ENCODE measurements at places on chromosomes 3 and 15.

- no peak for DNase-seq
These were observed 11.1 kb upstream of the RTP2 start for GRCh38 chr3:187713504-187713903.

DNA sequence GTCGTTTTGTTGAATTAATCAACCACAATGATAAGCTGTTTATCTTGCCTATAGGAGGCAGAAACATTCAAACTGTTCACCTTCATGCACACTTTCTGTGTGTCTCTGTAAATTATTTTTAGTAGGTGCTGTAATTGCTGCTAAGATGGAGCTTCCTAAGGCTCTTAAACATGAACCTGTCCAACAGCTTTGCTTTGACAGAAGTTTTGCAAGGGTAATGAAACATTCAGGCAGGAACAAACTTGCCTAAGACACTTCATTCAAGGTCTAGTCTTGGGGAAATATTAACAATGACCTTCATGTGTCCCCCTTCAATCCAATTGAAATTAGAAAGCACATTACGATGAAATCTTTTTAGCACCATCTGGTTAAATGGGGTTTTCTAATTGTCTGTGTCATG lies 156.1 kb downstream of the DIPK2A start:
- DNase-seq, result no peak

DNA sequence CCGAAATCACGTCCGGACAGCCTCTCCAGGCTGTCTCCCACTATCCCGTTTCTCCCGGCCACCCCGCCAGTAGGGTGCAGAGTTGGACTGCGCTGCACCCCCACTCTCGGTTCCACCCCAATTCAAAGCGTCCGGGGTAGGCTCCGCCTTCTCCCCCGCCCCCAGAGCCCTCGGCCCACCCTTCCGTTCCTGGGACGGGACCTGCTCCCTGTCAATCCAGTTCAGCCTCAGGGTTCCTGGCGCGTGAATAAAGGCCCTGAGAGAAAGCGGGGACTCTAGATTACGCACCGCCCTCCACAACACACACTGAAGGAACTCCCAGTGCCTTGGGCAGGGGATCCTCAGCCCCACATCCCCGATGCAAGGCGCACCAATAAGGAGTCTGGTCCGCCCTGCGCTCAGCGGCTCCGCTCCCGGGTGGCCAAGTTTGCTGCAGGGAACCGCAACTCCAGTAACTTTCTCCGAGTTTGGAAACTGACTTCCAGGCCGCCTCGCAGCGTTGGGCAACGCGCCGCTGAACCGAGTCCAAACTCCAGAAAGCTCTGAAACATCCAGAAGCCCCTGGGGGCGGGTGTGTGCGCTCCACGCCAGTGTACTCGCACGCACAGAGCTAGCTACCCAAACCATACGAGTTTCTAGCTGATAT lies 1.9 kb downstream of the ADAMTS9 start:
- DNase-seq, result no peak

DNA sequence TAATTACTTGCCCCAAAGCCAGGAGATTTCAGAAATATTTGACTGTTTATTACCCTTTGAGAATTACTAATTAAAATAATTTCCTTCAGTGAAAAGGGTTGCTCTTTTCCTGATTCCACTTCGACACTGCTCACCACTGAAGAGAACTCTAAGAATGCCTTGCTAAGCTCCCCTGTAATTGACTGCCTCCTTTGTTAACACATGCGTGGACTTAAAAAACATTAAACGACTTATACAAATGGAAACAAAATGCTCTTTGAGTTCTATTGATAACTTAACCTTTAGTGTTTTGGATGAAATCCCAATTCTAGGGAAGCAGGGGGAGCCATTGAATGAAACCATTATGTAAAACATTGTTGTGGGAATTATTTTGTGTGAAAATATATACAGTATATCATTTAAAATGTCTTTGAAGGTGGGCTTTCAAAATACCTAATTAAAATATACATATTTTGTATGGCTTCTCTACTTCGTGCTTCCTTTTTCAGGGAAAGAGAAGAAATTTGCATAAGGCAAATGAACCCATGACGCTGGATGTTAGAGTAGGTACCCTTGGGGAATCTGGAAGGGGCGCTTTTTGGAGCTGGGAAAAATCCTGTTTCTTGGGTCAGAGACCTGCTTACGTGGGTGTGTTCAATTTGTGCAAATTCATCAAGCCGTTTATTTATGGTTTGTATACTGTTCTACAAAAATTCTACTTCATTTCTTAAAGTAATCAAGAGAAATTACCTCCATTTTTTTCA lies 64.2 kb downstream of the WWTR1 start:
- DNase-seq, result no peak

DNA sequence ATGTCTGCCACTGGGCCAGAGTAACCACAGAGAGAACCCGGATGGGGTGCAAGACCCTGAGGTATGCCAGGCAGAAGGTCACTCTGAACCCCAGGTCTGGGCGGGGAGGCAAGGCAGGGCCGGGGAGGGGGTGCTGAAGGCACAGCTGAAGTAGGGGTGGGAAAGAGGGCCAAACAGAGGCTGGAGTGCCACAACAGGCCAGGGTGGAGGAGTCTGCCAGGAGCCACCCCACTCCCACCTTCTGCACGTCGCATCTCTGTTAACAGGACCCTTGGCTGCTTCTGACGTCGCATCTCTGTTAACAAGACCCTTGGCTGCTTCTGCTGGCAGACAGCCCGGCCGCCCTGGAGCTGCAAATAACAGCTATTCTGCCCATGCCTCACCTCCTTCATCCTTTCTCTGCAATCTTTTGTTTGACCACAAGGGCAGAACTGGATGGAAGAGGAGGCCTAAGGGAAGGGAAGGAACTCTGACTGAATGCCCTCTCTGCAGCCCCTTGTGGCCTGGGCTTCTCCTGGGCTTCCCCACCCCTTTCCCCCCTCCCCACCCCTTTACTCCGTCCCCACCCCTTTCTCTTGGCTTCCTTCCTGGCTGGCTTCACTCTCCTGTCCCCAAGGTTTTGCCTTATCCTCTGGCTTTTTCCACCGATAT lies 20.6 kb upstream of the FBLN2 start:
- DNase-seq, result no peak

DNA sequence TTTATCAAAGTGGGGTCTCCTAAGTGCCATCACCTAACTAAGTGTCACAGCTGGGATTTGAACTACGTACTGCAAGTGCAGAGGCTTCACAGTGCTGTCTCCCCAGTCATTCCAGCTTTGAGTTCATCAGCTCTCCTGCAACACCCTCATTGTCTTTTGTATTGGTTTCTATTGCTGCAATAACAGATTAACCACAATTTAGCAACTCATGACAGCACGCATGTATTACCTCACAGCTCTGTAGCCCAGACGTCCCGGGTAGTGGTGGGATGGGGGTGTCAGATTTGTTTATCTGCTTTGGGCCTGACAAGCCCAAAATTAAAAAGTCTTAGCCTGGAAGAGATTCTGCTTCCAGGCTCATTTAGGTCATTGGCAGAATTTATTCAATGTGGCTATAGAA lies 220.5 kb upstream of the LRRN1 start:
- no peak for DNase-seq

GRCh38 chr3:69504232-69504631 lies 118.3 kb upstream of the FRMD4B start:
- no peak for DNase-seq

DNA sequence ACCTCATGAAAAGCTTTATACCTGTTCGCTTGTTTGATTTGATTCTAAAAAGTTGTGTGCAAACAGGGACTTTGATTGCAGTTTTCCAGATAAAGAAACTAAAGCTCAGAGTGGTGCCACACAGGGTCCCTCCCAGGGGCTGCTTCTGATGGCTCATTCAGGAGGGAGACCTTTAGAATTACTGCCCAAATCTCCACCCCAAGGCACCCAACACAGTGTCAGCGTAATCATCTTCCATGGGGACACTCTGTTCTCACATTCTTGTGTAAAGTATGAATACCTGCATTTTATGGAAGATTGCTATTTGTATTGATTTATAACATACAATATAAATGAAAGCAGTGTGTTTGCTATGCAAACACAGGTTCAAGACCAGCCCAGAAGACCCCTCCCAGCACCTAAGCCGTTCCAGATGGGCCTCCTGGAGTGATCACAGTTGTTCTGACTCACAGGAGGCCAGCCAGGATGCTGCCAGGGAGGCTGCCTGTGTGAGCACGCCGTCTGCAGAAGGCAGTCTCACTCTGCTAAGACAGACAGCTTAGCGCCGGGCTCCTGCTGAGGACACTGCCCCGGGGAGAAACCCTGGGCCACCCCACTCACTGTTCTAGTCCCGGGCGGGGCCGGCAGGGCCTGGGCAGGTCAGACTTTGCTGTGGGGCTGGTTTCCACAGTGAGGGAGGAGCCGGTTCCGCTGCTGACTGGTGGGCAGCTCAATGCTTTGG lies 185.6 kb downstream of the FAM43A start:
- no peak for DNase-seq

DNA sequence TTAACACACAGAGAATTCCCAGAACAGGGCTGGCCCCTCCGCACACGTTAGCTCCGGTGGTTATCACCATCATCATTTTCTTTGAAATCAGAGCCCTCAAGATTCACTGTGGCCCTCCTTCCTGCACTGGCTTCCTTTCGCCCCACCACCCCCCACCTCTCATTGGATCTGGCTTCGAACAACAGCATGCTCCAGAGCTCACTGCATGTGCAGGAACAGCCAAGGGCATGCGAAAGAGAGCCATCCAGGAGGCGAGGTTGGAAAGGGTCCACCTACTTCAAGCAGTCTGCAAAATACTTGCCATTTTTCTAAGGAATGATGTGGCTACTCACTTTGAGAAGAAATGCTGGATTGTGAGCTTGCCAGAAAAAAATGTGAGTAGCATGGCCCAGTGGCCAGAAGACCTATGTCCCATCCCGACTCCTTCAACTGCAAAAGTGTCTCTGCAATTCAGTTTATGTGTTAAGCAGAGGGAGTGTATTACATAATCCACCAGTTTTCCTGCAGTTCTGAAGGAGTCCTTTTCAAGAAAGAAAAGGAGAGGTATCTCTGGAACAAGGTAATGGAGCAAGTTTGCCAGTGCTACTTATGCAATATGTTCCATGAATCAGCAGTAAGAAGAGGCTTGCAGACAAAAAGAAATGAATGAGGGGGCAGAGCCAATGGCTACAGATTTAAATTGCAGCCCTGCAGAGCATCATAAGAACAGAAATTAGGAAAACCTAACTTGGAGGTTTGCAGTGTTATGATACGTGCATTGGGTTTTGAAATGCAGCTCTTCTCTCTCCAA lies 92.8 kb downstream of the OCA2 start:
- DNase-seq, result no peak

DNA sequence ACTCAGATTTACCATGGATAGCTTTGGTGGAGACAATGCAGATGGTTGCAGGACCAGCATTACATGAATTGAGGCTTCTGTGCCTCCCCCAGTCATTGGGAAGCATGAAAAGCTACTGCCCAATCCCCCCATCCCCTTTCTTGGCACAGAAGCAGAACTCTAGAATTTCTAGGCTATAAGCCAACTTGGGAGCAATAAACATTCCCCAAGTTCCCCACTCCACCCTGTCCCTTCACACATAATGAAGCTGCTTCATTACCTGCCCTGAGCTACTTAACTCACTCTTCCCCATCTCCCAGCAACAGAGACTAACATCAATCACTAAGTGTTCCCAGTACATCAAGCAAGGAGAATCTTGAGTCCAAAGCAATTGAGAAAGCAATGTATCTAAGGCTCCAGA lies 164.5 kb downstream of the RORA start:
- no peak for DNase-seq

DNA sequence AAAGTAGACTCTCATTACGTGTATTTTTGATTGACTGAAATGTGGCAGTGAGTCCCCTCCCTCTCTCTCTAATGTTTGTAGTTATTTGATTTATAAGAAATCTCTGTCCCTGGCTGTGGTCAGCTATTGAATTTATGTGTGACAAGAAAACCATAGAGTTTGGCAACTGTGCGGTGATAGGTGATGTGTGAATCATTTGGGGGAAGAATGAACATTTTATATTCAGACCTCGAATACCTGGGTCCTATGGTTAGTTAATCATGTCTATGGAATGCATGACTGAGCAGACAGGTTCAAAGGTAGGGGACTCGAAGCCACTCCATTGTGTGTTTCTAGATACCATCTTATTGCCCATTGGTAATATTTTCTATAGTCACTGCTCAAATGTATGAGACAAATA lies 712.1 kb downstream of the MECOM start:
- DNase-seq, result no peak

- no peak for DNase-seq
These were observed 46.8 kb upstream of the POMGNT2 start for GRCh38 chr3:43152649-43153048.

DNA sequence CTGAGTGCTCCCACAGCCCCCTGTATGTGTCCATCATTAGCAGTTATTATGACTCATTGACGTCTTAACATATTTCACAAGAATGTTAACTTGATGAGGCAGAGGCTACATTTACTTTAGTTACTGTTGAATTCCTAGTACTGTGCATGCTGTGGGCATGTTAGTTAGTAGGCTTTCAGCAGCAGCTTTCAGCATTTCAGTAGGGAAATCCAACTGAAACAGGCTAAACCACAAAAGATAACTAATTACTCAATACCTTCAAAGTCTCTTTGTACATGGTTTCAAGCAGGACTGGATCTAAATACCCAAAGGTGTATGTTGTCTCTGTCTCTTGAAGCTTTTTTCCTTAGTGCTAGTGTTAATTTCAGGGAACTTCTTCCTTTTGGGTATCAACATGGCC lies 229.9 kb upstream of the SUCLG2 start:
- DNase-seq, result no peak

DNA sequence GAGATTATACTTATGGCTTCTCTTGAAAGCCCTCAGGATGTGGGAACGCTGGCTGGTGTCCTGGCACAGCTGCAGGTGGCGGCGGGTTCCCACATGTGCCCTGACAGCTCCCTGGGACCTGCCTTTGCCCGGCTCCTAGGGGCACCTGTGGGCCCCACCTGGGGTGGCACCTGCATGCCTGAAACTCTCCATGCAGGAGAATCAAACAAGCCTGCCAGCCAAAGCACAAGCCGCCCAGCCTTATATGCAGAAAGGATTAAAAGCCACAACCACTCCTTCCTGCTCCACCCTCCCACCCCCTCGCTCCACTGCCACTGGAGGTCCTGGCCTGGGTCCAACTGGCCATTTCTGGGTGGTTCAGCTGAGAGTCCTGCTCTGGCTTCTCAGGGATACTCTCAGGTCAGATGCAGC lies 18.1 kb downstream of the TRPM1 start:
- DNase-seq, result no peak

DNA sequence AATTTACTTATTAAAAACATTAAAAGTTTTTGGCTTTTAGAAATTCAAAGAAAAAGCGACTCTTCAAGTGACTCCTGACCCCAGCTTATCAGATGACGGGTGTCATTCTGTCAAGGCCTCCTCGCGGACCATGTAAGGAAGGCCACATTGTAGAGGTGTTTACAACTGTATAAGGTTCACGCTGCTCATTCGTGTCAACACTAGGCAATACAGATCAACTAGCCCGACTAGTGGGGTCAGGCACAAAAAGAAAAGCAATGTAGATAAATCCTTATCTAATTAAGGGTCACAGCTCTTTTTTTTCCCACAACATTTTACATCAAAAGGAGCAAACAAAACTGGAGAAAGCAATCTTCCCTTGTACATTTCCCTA lies 207.5 kb upstream of the NR2F2 start:
- no peak for DNase-seq

Measured in stimulated activated CD8-positive, alpha-beta memory T cell treated with anti-CD3 and anti-CD28 coated beads, Interleukin-2, amount 100 ng/mL, for 1 hour (primary cell).